Activated CD8-positive, alpha-beta T cell treated with anti-CD3 and anti-CD28 coated beads, Interleukin-2, amount 10 ng/mL, durations not matched to agents 7 days and 5 days (primary cell): ENCODE measurements at places on chromosomes 7 and 10.

- no peak for DNase-seq
- no peaks in the 10 kb centered on the region for H3K27me3 ChIP-seq
- H3K27ac ChIP-seq, result no peak overlapping the region
- H3K4me3 ChIP-seq, result no peak overlapping the region
Observed at GRCh38 chr7:128809363-128809762, 17.6 kb downstream of the CCDC136 start.

DNA sequence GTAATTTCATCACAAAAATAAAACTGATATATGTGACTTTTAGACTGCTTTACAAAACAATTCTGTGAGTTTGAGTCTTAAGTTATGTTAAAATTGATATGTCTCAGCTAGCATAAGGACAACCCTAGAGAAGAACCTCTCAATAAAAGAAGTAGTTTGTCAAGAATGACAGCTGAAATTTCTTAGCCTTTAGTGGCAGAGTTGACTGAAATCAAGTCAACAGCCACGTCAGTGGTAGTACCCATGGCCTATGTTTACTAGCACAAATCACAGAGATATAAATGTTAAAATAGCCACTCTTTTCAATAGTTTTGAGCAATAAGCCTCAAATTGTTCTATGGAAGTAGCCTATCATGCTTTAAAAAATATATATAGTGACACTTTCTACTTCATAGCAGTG, 138.9 kb upstream of the FERD3L start:
- H3K27ac ChIP-seq, result no peak overlapping the region
- H3K27me3 ChIP-seq, result no peaks in the 10 kb centered on the region
- no peak overlapping the region for H3K4me3 ChIP-seq
- DNase-seq, result no peak

DNA sequence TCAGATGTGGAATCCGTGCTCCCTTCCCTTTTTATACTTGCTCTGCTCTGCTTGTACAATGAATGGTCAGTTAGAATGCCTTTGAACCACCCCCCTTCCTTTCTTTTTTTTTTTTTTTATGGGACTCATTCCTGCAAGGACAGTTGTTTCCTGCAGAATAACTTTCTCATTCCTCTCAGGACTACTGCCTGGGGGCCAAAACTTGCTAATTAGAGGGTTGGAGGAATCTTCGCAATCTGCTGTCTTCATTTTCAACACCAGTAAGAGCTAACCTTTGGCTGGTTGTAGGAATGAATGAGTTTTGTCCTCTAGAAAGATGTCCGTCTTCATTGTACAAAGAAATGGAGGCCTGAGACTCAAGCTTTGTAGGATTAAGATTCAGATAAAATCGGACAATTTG, 868.1 kb downstream of the LRMDA start:
- H3K27me3 ChIP-seq, result no peaks in the 10 kb centered on the region
- H3K4me1 ChIP-seq, result no peaks in the 10 kb centered on the region
- no peak overlapping the region for H3K27ac ChIP-seq

- DNase-seq, result no peak
- no peaks in the 10 kb centered on the region for H3K36me3 ChIP-seq
- H3K4me3 ChIP-seq, result no peak overlapping the region
- H3K27me3 ChIP-seq, result no peaks in the 10 kb centered on the region
- H3K27ac ChIP-seq, result no peak overlapping the region
Observed at GRCh38 chr7:93728292-93728691, 153.8 kb upstream of the CALCR start.

DNA sequence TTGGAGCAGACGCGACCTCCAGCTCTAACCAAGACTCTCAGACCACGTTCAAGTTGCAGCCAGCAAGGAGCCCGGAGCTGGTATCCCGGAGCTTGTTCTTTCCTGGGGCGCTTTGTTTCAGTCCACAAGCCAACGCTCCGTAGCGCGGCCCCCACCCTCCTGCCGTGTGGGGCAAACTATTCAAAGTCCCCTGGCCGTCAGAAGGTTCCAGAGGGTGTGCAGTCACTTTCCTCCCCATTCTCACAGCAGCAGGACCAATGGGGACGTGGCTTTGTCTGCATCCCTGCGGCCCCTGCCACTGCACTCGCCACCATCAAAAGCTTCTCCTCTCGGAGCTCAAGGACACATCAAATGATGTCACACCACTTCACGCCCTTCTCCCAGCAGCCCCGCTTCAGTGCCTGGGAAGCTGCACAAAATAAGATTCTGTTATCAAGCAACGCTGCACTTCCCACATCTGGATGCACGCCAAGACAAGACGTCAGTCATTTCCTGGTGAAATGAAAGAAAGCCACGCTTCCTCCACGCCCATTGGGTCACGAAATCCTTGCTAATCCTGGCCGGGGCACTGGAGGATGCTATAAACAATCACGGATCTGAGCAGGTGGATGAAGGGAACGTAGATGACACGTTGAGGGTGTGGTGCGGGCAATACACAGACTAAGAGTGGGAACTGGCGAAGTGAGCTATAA, 348.2 kb downstream of the PTPRN2 start:
- H3K27me3 ChIP-seq, result no peaks in the 10 kb centered on the region
- H3K4me3 ChIP-seq, result no peak overlapping the region
- no peak for DNase-seq
- no peaks in the 10 kb centered on the region for H3K36me3 ChIP-seq
- no peak overlapping the region for H3K27ac ChIP-seq
- H3K4me1 ChIP-seq, result no peaks in the 10 kb centered on the region

GRCh38 chr7:12722636-12723605, 35.5 kb downstream of the ARL4A start:
- H3K27ac ChIP-seq, result peak overlapping the region; percentile 78
- DNase-seq, result no peak
- peaks cover 3% of the 10 kb centered on the region for H3K36me3 ChIP-seq
- H3K4me1 ChIP-seq, result peaks cover 30% of the 10 kb centered on the region
- no peaks in the 10 kb centered on the region for H3K27me3 ChIP-seq
- H3K4me3 ChIP-seq, result no peak overlapping the region

GRCh38 chr10:79397051-79397450, 48.4 kb downstream of the ZCCHC24 start:
- DNase-seq, result no peak
- H3K36me3 ChIP-seq, result no peaks in the 10 kb centered on the region
- no peak overlapping the region for H3K27ac ChIP-seq
- H3K4me1 ChIP-seq, result peaks cover 5% of the 10 kb centered on the region
- H3K27me3 ChIP-seq, result no peaks in the 10 kb centered on the region

GRCh38 chr10:86004337-86004736, 362.3 kb downstream of the GRID1 start:
- H3K4me1 ChIP-seq, result no peaks in the 10 kb centered on the region
- no peak overlapping the region for H3K4me3 ChIP-seq
- no peak for DNase-seq
- H3K27ac ChIP-seq, result no peak overlapping the region
- H3K36me3 ChIP-seq, result no peaks in the 10 kb centered on the region
- H3K27me3 ChIP-seq, result peaks cover 13% of the 10 kb centered on the region

DNA sequence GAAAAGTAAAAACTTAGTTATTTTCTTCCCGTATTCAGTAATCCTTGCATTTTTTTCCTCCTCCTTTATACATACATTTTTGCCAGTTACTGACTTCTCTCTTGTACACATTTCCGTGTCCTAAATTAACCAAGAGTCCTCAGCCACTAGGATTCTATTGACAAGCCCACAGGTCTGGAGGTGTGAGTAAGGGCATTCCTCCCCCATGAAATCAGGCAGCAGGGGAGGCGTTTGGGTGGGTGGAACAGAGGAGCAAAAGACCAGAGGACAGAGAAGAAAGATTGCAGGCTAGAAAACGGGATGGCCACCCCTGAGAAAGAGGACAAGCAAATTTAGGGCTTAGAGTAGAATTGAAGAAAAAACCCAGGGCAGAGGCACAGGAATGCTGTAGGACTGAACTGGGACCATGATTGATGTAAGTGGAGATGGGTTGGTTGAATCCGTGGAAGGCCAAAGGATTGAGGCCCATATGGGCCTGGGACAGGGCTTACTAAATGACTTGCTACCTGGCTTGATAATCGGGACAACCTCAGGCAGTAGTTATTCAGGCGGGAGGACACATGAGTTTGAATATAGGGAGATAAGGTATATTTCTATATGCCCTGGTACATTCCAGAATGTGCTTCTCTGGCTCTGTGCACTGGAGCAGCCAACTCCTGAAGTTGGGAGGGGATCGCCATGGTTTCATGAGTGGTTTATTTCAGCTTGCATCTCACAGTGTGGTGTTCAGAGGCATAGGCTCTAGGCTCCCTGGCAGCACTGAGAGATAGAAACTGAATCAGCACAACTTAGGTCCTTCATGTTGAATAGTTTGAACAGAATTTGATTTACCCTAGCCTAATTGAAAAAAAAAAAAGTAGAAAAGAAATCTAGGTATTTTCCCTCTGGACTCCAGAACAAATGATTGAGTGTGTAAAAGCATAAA, 28.0 kb downstream of the IKZF1 start:
- H3K36me3 ChIP-seq, result peaks cover 64% of the 10 kb centered on the region
- DNase-seq, result peak; percentile 32
